ENCODE measurements at places on chromosomes 1 and 21.
A peak's percentile ranks its signal among the peaks of the same experiment; 100 is the strongest.

GRCh38 chr1:244137725-244138124 is 86.6 kb downstream of the ZBTB18 start:
- DNase-seq: no peak

- DNase-seq: peak; percentile 73
Observed at GRCh38 chr1:219092206-219092605, 81.5 kb upstream of the LYPLAL1 start.

DNA sequence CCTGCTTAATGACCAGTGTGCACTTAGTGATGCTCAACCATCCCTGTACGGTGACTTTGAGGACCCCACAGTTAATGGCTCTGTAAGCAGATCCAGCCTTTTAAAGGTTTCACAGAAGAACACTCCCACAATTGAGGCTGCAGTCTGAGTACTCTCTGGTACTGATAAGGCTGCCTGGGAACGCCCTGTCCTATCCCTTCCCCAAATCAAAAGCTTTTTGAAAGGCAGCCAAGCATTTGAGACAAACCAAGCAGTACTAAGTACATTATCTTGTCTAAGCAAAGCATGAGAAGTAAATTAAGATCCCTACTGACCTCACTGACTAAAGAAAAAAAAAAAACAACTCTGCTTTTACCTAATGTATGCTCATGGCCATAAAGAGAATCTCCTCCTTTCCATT is 60.7 kb downstream of the SH3GLB1 start:
- no peak for DNase-seq

DNA sequence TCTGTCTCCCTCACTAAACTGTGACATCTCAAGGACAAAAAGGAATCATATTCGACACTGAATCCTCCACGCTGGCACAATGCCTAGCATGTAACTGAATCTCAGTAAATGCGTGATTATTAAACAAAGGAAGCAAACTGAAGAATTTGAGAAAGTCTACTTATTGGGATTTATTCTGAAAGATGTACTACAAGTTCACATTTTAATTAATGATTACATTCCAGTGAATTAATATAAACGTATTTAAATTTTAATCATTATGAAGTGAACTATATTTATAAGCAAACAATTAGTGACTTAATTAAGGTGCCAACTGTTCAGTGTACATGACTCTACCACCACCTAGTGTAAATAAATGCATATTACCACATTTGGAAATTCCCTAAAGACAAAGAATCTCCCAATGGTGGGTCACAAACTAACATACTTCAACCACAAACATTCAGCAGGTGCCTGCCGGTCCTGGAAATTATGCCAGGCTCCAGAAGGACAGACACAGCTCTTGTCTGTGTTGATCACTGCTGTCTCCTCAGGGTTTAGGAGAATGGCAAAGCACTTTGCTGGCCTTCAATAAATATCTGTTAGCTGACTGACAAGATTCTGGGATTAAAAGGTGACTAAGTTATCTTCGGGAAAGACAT is 56.3 kb downstream of the SMYD3 start:
- DNase-seq: peak; percentile 19

- DNase-seq: no peak
Observed at GRCh38 chr1:110114784-110115183, 2.5 kb downstream of the UBL4B start.

- DNase-seq: no peak
Observed at GRCh38 chr1:152757747-152758146, at the start of gene KPRP. Gene KPRP, plus strand, starts transcription at chr1:152758025. Its CDS starts 1,564 bp downstream, at chr1:152759589.

- DNase-seq: no peak
Observed at GRCh38 chr21:38821248-38821647, 15.5 kb downstream of the ETS2 start.

- DNase-seq: no peak
Observed at GRCh38 chr21:45022736-45023135, 51.6 kb upstream of the ADARB1 start.

DNA sequence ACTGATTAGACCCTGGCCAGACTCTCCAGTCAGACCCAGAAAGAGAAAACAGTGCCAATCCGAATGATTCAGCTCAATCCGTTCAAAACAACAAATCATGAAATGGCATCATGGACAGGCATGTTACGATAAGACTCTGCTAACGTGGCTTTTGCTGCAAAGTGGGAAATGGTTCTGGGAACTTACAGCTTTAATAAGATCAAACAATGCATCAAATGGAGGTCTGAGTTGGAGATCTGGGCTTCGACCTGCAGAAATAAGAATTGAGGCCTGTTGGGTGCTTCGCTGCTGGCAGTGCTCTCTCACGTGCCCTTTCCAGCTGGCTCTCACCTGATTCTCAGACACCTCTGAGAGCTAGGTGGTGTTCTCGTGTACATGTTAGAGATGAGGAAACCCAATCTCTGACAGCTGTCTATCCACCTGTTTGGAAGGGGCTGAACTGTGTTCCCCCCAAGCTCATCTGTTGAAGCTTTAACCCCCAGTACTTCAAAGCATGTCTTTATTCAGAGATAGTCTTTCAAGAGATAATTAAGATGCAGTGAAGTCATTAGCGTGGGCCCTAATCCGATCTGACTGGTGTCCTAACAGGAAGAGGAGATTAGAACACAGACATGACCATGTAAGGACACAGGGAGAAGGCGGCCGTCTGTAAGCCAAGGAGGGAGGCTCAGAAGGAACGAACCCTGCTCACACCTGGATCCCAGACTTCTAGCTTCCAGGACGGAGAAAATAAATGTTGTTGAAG is 45.5 kb upstream of the ETS2 start:
- no peak for DNase-seq

GRCh38 chr1:156767879-156768604 is 707 bp downstream of the PRCC start:
- peak; percentile 35 for DNase-seq

DNA sequence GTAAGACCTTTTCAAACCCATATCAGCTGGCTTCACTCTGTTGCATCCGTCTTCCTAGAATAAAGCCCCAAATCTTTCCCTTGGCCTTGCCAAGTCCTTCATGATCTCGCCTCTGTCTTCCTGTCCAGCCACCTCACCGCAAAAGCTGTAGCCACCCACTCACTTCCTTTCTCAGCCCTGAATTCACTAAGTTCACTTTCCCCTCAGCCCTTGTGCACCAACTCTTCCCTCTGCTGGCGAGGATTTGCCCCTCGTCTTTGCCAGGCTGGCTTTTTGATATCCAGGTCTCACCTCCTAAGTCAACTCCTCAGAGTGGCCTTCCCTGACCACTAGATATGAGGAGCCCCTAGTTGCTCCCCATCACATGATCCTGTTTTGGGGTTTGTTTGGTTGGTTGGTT is 3.9 kb upstream of the COL16A1 start:
- DNase-seq: peak; percentile 79

DNA sequence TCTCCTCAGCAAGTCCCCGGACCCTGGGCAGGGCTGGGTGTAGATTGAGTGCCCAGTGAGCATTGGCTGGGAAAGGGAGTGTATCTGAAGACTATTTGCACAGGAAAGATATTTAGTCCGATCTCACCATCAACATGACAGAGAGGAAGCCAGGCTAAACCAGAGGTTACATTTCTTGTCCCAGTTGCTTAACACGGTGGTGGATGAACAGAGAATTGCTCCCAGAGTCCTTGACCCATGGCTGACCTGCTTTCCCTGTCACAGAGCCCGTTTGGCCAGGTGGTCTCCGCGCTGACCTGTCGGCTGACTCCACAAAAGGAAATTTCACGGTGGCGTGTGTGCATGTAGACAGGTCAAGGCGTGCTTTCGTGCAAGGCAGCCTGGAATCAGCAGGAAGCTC is 83.5 kb downstream of the BEND5 start:
- no peak for DNase-seq

GRCh38 chr1:102050556-102050955 is 53.8 kb upstream of the OLFM3 start:
- no peak for DNase-seq

DNA sequence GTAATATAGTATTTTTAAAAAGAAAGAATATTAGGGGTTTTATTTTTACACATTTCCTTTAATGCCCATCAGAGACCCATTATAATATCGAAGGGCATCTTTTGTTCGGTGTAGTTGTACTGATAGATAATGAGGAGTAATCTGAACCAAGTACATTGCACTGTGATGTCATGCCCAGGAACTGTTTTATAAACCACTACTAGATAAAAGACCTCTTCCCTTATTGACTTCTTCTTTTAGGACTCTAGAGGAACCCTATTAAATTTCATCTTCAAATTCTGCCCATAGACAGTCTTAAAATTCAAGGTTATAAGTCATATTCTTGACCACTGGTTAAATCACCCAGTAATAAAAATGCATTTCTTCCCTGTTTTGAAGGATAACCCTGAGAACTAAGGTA is 206.5 kb downstream of the NRIP1 start:
- no peak for DNase-seq

DNA sequence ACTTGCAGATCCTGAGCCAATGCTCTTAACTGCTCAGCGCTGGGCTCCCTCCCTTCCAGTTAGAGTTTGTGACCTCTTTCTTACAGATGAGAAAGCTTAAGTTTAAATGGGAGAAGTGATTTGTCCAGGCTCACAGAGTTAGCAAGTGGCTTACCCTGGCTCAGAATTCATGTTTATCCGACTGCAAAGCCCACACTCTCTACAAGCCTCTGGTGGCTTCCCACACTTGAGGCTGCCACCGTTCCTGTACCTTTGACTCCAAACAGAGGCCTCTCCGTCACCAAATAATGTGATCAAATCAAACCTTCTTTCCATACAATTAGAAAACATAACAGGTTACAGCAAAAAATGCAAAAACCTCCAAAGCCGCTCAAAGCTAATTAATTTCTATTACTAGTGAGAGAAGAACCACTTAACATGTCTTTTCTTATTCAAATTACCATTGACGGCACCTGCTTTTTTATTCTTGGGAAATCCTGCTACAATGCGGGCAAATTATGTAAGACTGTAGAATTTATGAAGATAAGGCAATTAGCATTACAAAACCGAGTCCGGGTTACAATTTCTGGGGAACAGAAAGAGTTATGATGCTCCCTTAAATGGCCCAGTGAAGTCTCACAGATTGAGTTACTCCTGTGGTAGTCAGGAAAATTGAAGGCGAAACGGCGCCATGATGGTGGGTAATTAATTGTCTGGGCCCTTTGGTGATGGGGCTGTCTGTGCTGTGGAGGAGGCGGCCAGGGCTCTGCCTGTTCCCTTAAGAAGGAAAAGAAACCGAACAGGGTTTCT is 324.3 kb upstream of the POU3F1 start:
- DNase-seq: no peak

DNA sequence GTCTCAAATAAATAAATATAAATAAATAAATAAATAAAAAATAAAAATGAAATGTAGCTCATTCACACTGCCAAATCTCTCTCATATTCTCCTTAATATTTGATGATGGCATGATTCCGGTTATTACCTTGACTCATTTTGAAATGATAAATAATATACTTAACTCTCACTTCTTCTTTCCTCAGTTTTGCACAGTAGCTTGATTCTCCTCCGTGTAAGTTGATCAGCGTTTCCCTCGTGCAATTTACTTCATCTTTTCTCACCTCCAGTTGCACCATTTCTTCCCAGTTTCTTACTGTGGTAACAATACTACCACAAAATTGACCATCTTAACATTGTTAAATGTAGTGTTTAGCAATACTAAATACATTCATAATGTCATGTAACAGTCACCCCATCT is 111.6 kb downstream of the RIPK4 start:
- no peak for DNase-seq

DNA sequence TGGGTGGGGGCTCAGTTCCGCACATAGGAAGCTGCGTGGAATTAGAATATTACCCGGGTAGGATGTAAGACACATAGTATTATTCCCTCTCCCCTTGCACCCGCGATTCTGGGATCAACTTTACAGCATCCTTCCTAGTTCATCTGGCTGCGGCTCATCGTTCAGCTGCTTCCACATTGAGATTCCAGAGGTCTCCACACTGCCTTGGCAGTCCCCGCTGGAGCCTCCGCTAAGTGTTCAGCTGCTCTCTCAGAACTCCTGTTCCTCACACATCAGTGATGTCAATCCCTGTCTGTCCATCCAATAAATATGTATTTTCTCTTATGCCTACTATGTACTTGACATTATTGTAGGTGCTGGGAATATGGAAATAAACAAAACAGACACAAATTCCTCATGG is 135.6 kb upstream of the SYT6 start:
- DNase-seq: no peak

GRCh38 chr1:119799599-119800177 is 11.6 kb downstream of the REG4 start:
- no peak for DNase-seq

- DNase-seq: no peak
Observed at GRCh38 chr1:155329980-155330598, 9.4 kb downstream of the RUSC1 start.

DNA sequence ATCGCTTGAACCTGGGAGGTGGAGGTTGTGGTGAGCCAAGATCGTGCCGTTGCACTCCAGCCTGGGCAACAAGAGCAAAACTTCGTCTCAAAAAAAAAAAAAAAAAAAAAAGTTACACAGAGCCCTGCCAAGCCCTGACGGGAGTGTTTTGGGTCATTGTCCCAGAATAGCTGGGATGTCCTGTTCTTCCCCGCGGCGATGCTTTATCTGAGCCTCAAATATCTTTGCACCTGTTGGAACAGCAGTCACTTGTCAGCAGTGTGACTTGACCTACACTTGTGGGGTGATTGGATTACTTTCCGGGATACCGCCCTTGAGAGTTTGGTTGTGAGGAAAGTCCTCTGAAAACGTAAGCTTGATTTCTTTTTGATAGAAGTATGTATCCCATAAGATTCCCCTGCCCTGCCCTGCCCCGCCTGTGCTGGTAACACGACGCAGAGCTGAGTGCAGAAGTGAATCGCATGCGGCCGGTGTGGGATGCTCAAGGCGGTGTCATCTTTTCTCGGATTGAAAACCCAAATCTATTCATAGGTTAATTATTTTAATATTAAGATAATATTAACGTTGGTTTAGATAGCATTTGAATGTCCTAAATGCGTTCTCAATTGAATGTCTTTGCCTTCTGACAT is 50.9 kb downstream of the PCNT start:
- DNase-seq: no peak

DNA sequence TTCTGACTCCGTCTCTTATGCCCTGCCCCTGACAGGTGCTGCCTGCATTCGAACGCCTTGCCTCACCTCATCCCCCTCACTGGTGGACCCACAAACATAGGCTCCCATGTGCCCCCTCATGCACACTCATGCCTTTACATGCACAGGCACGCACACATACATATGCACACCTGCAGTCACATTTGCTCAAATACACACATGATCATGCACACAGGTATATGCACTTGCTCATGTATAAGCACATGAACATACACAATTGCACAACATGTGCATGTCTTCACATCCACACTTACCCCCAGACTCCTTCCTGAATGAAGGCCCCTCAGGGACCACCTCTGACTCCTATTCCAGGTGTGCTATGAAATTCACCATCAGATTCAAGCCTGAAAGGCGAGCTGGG is 506.9 kb downstream of the PTPRU start:
- no peak for DNase-seq

DNA sequence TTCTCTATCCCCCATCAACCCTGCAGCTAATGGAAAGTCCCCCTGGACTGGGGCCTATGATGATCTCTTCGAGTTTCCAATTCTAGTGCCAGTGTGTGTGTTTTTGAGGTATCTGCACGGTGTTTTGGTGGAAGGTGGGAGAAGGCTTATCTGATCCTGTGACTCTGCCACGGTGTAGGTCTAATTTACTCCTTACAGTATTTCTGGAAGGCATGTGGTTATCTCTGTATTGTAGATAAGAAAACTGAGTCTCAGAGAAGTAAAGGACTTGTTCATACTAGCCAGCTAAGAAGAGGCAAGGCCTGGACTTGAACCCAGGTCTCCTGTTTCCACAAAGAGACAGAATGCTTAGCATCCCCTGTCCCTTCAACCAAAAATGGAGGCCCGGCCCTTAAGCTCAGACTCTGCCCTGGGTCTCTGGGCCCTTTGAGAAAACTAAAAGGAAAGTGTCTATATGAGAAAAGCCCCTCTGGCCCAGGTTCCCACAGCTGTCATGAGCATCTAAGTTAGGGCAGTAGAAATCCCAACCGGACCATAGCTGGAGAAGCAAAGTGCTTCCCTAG is 20.3 kb downstream of the RIMS3 start:
- DNase-seq: no peak
